Hematopoietic multipotent progenitor cell treated with erythropoietin and hydrocortisone succinate and interleukin-3 and kit ligand, for 15 days (in vitro differentiated cells): ENCODE measurements at places on chromosomes 4 and X.
A peak's percentile ranks its signal among the peaks of the same experiment; 100 is the strongest.

DNA sequence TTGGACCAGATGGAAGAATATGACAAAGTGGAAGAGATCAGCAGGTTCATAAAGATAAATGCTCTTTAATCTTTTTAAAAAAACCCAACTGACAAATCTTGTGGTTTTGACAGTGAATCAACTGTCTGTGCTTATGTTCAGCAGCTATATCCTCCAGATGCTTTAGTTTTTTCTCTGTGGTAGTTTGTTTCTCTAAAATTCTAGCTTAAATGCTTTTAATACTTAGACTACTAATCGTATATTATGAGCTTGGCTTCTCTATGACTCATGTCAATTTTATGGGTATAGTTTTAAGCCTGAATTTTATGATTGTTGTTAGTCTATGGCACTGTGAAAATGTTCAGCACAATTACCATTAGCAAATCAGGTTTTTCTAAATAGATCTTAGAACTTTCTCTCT is 12.9 kb downstream of the HHIP start:
- no peak for DNase-seq

GRCh38 chr4:77699731-77700210 is 94.2 kb downstream of the CXCL13 start:
- DNase-seq: no peak

DNA sequence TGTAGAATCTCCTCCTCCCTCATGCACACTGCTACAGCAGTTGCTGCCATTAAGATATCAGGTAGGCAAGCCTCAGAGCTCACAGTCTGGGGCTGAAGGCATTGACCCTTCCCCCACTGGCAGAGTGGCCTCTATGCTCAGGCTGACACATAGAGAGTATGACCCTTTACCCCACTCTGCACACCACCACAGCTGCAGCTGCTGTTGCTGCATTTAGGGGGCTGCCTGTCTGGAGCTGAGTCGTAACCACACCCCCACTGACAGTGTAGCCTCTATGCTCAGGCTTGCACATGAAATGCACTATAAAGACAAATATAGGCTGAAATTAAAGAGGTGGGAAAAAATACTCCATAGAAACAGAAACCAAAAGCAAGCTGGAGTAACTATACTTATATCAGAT is 289.3 kb upstream of the PABPC4L start:
- DNase-seq: no peak

- no peak for DNase-seq
Observed at GRCh38 chr4:80173401-80173800, 23.9 kb upstream of the PRDM8 start.

DNA sequence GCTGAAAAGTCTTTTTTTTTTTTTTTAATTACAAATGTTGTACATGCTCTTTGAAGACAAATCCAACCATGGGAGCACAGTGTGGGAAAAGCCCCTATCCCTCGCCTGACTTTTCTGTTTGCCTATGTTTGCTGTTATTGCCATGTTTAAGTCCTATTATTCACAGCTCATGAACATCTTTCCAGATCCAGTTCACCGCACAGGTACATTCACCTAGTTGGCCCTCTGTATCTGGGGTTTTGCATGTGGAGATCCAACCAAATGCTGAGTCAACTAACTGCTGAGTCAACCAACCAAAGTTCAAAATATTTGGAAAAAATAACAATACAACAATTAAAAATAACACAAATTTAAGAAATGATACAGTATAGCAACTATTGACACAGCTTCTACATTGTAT is 100.1 kb upstream of the CLNK start:
- no peak for DNase-seq

GRCh38 chr4:80183250-80184052 is 13.9 kb upstream of the PRDM8 start:
- no peak for DNase-seq

- peak; percentile 27 for DNase-seq
Observed at GRCh38 chrX:10722851-10723250, 102.5 kb upstream of the MID1 start.

GRCh38 chrX:150316564-150316963 is 46.6 kb upstream of the MAMLD1 start:
- no peak for DNase-seq

- DNase-seq: no peak
Observed at GRCh38 chr4:61543976-61544375, 343.9 kb downstream of the ADGRL3 start.

DNA sequence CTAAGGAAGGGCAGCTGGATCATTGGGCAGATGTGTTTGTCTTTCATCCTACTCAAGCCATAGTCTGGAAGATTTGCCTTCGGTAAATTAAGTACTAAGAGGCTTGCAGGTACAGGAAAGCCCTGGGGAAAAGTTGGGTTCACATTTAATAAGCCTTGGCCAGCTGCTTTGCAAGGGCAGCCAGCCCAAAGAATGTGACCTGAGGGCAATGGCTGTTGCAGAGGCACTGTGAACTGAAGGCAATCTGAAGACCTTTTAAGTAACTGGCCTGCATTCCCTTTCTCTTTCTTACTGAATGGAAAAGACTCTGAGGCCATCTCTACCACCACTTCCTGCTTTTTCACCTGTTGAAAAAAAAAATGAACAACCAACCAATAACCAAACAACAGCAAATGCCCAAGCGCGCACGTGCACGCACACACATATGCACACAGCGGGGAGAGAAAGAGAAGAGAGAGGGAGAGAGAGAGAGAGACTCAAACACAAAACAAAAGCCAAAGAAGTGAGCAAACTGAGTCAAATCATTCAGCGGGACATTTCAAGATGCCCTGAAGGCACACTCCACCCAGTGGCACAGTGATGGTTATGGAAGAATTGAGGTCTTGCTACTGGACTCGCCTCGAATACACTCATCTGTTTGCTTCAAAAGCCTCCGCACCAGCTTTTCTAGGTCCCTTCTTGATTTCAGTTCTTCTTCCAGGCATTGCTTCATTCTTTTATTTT is 19.6 kb downstream of the CD40LG start:
- no peak for DNase-seq

- DNase-seq: no peak
Observed at GRCh38 chr4:74410272-74410671, 34.7 kb upstream of the AREG start.

- DNase-seq: peak; percentile 13
Observed at GRCh38 chr4:15479089-15479912, 9.6 kb downstream of the CC2D2A start.

GRCh38 chrX:100408713-100409609 is 1.1 kb downstream of the PCDH19 start:
- no peak for DNase-seq

- no peak for DNase-seq
Observed at GRCh38 chr4:92968996-92969395, 665.2 kb downstream of the GRID2 start.

DNA sequence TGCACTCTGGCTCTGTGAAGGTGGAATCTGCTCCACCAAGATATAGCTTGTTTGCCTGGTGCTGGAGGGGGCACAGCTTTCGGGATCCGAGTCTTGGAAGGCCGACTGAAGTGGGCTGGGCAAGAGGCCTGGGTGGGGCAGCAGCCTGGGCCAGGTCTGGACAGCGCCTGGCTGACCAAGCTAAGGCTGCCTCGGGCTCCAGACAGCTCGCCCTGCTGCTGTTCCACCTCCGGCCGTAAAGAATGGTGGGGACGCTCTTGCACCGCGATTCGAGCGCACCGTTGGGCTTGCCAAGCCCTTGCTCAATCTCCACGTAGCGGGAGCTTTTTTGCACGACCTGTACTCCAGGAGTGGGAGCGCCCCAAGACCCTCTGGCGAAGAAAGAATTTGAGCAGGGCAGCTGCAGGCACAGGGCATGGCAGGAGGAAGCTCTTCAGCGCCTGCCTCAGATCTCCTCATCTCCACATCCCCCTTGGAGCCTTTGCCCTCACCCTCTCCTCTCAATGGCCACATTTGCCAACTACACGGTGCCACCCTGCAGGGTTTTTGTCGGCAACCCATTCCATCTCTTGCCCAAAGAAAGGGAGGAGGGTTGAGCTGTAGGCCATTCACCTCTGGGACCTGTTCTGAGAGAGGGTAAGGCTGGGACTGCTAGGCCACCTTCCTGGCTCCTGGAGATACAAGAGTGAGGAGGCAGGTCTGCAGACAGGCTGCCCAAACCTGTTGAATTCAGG is 18.9 kb downstream of the CNGA2 start:
- no peak for DNase-seq

- no peak for DNase-seq
Observed at GRCh38 chr4:139522457-139522856, 33.6 kb downstream of the SETD7 start.

DNA sequence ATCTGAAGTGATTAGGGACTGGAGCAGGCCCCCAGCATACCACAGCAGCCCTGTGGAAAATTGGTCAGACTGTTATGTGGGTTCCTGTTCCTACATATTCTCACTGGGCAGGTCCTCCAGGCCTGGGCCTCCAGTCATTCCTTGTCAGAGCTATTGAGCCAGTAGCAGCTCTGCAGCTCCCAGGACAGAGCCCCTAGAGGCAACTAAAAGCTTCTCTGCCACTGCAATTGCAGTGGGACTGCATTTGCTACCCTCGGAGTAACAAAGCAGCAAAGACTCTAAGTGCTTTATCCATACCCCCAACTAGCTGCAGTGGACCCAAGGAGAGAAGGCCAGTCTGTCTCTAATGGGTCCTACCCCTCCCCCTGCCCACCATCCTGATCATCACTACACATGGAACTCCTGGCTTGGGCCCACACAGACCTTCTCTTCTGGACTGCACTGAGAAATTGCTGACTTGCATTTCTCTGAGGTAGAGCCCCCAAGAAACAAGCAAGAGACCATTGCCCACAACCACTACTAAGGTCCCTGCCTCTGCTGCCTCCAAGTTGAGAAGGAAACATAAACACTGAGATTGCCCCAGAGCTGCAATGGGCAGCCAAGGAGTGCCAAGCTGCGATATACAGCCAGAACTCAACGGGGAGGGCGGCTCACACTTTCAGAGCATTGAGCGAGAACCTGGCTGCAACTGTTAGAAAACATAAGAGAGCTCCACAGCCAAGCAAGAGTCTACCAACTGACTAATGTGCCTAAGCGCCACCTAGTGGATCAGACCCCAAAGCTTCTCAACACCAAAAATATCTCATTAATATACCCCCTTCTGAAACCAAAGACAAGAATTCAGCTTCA is 738.7 kb upstream of the NDST4 start:
- DNase-seq: no peak

DNA sequence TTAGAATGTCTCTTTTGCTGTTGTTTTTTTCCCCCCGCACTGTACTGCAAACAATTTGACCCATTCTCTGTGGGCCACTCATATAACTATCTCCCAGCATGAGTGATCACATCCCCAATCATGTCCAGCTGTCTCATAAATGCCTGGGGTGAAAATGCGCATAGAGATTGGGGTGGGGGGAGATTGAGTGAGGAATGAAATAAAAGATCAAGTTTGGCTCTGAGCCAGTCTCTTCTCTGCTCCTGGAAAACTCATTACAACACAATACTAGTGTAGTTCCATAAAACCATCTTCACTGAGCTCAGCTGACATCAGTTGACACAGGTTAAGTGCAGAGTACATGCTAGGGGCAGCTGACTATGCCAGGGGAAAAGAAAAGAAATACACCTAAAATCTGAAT is 96.9 kb downstream of the EGF start:
- DNase-seq: no peak

- DNase-seq: no peak
Observed at GRCh38 chrX:130887376-130887775, 15.6 kb downstream of the ENOX2 start.

- DNase-seq: no peak
Observed at GRCh38 chr4:89379511-89380044, 72.0 kb upstream of the GPRIN3 start.
